ENCODE measurements at places on chromosomes 2 and 18.

DNA sequence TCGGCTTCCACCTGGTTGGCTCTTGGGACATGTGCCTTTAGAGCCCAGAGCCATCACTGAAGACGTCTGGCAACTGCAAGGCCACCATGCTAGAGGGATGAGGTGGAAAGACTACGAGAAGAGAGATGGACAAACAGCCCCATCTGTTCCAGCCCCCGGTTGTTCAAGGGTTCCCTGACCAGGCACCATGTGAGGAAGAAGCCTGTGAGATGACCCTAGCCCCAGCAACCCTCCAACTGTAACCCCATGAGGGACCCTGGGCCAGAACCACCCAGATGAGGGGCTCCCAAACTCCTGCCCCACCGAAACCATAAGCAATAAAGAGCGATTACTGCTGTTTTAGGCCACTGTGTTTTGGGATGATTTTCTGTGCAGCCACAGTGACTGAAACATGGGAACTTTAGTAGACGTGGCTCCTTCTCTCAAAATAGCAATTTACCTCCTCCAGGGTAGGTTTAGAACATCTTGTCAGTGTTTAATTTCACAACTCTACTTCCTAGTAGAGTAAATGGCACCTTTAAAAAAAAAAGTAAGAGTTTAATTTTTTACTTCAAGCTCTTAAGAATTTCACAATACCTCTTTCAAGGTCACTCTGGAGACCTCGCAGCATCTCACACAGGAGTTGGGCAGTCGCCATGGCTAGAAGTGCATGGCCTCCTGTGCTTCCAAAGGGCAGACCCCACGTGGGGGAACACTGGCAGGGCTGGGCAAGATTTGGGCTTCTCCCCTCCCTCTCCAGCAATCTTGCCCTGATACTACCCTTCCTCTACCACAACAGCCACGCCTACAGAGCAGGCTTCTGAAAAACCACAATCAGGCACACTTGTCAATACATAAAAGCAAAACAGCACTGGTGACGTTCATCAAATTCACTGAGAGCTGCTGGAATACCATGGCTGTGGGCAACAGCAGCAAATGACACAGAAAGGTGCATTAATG lies 48.8 kb downstream of the TMEM163 start:
- no peak for DNase-seq

GRCh38 chr2:143551971-143552650 lies 422.9 kb downstream of the ARHGAP15 start:
- DNase-seq, result no peak

DNA sequence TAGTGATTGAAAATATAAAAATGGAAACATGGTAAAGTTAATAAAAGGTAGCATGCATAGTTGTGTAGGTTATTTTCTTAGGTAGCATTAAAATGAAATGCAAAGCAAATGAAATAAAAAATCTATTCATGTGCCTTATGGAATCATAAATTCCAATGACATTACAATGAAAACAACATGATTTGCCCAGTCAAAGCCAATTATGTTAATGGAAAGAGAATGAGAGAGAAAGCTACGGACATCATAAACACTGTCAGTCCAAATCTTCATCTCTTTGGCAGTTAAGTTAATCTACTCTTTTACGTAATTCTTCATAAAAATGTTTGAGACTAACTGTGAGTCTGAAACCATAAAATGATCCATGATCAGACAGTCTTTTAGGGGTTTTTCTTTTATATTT lies 636.7 kb upstream of the SYT4 start:
- DNase-seq, result no peak

- no peak for DNase-seq
These were observed 6.6 kb downstream of the CNNM4 start for GRCh38 chr2:96767135-96767871.

DNA sequence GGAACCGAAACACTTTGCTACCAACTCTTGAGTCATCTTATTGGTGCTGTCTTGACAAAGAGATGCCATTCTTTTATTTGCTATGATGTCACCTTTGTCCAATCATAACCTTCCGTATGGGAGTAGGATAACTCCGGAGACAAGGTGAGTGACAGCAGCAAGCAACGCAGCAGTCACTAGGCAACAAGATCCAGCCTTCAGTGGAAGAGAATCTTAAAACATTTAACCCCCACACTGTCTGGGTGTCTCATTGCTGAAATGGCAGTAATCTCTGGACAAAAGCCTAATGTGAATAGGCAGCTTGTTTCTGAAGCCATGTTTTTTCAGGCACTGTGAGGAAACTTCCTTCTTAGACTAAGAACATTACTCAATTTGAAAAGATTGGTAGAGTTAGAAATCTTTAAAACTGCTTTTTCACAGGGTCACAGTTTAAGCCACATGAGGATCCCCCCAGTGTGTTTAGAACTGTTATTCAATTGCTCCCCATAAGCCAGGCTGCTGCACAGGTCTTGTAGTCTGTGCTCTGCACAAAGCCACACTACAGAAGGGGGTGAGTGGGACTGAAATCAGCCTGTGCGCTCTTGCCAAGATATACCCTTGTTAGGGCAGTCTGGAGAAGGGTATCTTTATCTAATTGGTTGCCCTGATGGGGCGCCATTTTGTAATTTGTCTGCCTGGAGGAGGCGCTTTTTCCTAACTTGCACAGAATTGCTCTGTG lies 131.5 kb upstream of the STON1 start:
- DNase-seq, result no peak

- no peak for DNase-seq
These were observed 140.1 kb downstream of the EXOC6B start for GRCh38 chr2:72685638-72686213.

- DNase-seq, result no peak
These were observed 67.9 kb upstream of the STPG4 start for GRCh38 chr2:47222826-47223554.

DNA sequence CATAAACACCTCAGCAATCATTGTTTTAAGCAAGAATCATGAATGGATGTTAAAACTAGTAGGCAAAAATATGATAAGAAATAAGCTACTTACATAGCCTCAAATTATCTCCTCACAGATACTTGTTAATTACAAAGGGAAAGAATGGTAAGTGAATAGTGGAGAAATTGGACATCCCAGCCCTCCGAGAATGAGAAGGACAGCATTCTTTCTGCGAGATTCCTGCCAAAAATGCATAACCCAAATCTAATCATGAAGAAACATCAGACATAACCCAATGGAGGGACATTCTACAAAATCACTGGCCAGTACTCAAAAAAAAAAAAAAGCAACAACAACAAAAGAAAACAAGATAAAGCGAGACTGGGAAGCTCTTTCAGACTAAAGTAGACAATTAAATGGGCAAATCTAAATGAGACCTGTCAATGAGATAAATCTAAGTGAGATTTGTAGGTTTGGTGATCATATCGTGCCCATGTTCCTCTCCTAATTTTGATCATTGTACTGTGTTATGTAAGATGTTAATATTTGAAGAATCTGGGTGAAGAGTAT lies 57.9 kb upstream of the GLI2 start:
- no peak for DNase-seq

GRCh38 chr18:74382481-74383017 lies 66.9 kb downstream of the C18orf63 start:
- DNase-seq, result no peak

DNA sequence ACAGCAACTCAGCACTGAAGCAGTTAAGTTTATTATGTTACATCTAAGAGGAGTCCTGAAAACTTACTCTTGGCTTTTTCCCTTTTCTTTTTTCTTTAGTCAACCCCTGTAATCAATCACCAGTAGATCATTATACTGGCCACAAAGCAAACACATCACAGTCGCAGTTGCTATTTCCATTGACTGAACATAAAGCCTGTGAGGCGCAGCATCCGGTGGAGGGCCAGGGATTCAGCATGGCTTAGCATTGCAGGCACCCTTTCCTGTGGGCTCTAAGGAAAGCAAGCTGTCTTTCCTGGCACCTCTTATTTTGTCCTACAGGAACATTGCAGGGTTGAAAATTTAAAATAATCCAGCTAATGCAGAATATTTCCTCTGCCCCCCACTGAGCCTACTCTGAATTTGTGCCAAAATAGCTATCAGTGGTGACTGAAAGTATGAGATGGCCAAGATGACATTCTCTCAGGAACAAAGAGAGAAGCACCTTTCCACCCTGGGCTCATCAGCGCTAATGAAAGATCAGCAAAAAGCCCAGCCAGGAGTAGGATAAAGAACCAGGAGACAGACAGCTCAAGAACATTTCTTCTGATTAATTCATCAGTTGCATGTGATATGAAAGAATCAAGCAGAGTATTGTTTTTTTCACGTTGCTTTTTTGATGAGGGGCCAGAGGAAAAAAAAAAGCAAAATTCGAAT lies 85.3 kb upstream of the SULT1C3 start:
- no peak for DNase-seq

DNA sequence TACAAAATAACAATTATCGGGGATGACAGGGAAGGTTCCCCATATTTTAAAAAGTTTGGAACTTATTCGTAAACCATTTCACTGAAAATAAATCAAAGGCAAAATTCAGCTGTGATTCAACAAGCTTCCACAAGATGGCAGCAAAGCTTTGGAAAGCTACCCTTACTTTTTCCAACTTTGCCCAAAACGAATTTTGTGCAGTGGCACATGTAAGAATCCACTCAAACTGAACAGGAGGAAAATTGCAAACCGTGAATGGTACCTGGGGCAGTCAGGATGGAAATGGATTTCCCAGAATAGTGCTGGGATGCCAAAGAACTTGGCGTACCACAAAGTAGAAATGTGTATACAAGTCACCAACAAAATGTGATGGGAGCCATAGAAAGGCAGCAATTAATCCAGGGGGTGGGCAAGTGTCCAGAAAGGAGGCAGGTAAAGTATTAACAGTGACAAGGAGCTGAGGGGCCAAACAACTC lies 10.7 kb downstream of the RPL31 start:
- no peak for DNase-seq

DNA sequence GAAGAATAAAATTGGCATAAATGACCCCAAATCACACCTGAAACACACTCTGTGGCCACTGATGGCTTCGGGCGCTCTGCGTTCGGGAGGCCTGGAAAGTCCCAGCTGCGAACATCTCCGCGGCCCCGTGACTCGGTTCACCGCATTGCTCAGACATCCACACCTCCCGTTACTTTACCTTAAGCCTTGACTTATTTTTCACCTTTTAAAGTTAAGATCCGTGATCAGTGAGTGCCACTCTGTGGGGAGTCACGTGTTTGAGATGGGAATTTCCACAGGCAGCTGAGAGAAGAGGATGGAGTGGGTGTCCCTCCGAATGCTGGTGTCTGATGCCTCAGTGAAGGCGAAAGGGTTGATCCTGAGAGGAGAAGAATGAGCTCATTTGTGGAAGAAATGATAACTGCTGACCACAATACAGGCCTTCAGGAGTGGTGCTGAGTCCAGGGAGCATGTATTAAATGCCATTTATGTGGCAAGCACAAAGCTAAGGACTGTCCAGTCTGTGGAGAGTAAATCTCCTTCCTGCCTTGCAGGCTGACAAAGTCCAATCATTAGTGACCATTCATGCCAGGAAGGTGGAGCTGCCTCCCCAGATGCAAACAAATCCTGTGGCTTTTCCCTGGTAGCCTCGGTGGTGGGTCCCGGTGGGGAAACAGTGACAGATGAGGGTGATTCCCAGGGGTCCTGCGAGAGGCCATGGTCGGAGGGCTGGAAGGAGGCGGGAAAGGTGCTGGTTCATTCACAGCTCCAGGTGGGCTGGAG lies 168.8 kb downstream of the RTP5 start:
- DNase-seq, result no peak

GRCh38 chr2:217975626-217976025 lies 27.2 kb downstream of the TNS1 start:
- DNase-seq, result no peak

- DNase-seq, result no peak
These were observed 93.5 kb downstream of the CAPN13 start for GRCh38 chr2:30713698-30714097.

DNA sequence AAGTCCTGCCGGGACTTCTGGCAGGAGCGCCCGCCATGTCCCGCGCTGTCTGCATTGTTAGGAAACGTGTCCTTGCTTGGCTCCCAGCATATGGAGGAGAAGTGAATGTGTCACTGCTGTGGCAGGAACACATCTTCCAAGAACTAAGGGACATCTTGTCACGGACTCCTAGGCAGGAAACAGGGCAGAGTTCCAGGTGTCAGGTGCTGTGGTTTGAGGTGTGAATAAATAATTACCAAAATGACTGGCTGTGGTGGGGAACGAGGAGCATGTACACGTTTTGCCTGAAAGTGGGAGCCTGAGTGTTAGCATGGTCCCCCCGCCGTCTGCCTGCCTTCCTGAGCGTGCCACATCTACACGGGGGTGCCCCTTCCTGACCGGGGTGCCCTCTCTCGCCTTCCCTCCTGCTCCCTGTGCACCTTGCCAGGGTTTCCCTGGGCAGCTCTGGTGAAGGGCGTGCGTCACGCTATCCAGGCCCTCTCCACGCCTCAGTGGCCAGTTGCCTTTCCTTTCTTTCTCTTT lies 237.5 kb downstream of the LDLRAD4 start:
- DNase-seq, result no peak

DNA sequence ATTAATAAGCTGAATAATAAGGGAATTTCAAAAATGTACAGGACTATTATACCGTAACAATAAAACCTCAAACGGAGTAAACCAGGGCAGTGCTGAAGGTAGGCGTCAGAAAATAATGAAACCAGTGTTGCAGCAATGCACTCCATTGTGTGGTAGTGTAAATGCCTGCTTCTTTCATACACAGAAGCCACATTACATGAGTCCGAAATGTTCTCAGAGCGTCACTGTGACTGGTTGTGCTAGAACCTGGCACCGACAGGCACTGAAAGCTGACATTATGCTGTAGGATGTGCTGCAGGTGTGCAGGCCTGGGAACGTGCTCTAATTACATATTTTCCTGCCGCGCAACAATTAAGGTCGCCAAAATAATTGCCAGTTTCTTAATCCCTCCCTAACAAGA lies 53.3 kb downstream of the ZEB2 start:
- DNase-seq, result no peak

DNA sequence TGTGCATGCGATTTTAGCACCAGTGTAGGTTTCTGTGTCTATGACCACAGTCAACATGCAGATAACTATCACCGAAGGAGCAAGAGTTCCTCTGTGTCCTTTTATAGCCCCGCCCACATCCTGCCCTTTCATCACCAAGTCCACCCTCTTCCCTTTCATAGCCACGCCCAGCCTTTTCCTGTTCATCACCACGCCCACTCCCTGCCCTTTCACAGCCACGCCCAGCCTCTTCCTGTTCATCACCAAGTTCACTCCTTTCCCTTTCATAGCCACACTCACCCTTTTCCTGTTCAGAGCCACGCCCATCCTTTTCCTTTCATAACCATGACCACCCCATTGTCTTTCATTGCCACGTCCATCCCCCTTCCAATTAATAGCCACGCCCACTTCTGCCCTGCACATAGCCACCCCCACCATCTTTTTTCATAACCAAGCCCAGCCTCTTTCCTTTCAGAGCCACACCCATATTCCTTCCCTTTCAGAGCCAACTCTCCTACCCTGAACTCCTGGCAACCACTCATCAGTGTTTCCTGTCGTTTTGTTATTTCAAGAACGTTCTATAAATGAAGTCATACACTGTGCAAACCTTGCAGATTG lies 273.9 kb downstream of the MYT1L start:
- peak; percentile 3 for DNase-seq

DNA sequence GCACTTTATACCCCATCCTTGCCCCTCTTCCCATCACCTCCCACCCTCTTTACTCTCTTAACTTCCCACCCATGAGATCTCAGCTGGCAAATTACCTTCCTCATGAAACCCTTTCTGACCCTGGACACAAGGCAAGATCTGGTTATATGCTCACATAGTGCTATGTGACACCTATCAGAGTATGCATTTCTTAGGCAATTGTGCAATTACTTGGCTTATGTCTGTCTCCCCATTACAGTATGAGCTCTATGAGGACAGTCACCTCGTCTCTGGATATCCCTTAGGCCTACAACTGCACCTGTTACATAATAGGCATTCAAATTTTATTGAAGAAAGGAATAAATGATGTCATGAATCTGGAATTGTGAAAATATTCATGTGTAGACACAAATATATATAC lies 91.4 kb downstream of the ZNF385B start:
- no peak for DNase-seq

GRCh38 chr2:144950899-144951560 lies 431.1 kb upstream of the ZEB2 start:
- DNase-seq, result no peak
